Lower lobe of right lung (tissue), 2 donors: ENCODE measurements at places on chromosomes 13 and 19. TPM values are rescaled to one million over a fixed set of nuclear protein-coding genes. Genes with fewer than 3 reads are reported as not detected.
A peak's percentile ranks its signal among the peaks of the same experiment; 100 is the strongest.

GRCh38 chr13:36520111-36520510, 87.8 kb downstream of the CCNA1 start:
- H3K27ac ChIP-seq, result no peak overlapping the region
- DNase-seq, result no peak
- no peaks in the 10 kb centered on the region for H3K36me3 ChIP-seq
- H3K4me3 ChIP-seq, result no peak overlapping the region
- H3K27me3 ChIP-seq, result no peaks in the 10 kb centered on the region

Gene TUBB4A
- total RNA-seq, result 1.2 TPM

GRCh38 chr13:37811441-37811840, 58.1 kb downstream of the TRPC4 start:
- no peak overlapping the region for H3K4me3 ChIP-seq
- no peak overlapping the region for H3K27ac ChIP-seq
- H3K36me3 ChIP-seq, result no peaks in the 10 kb centered on the region
- no peaks in the 10 kb centered on the region for H3K27me3 ChIP-seq
- no peak for DNase-seq
- no peaks in the 10 kb centered on the region for H3K4me1 ChIP-seq

Gene OR1M1
- not detected for total RNA-seq

- no peak overlapping the region for H3K27ac ChIP-seq
- H3K36me3 ChIP-seq, result no peaks in the 10 kb centered on the region
- no peaks in the 10 kb centered on the region for H3K27me3 ChIP-seq
- peaks cover 5% of the 10 kb centered on the region for H3K4me1 ChIP-seq
- DNase-seq, result no peak
Measured at GRCh38 chr19:35471946-35472345, 18.3 kb downstream of the KRTDAP start.

DNA sequence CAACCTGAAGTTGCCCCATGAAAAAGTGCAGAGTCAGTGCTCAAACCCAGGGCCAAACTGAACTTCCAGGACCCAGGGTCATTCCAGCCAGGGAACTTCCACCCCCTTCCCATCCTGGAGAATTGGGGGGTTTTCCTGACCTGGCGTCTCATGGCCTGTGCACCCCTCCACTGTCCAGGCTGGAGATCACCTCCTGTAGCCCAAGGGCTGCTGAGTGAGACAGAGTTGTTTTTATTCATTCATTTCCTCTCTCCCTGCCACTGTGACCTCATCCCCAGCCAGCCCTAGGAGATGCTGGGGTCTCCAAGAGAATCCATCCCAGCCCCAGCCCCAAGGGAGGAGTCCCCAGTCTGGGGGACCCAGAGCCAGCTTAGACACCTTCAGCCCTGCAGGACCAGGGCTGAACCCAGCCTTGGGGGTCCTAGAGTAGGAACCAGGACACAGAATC, 4.2 kb downstream of the FCHO1 start:
- H3K27me3 ChIP-seq, result no peaks in the 10 kb centered on the region
- no peaks in the 10 kb centered on the region for H3K4me1 ChIP-seq
- DNase-seq, result no peak
- no peak overlapping the region for H3K27ac ChIP-seq
- H3K36me3 ChIP-seq, result no peaks in the 10 kb centered on the region

Gene APOE
- total RNA-seq, result 447 TPM

GRCh38 chr19:19145684-19146608, 7.7 kb upstream of the TMEM161A start:
- no peaks in the 10 kb centered on the region for H3K27me3 ChIP-seq
- H3K4me1 ChIP-seq, result no peaks in the 10 kb centered on the region
- peak; percentile 86 for DNase-seq
- H3K27ac ChIP-seq, result no peak overlapping the region

- no peaks in the 10 kb centered on the region for H3K27me3 ChIP-seq
- peaks cover 38% of the 10 kb centered on the region for H3K4me1 ChIP-seq
- DNase-seq, result no peak
- no peaks in the 10 kb centered on the region for H3K36me3 ChIP-seq
- no peak overlapping the region for H3K27ac ChIP-seq
Measured at GRCh38 chr13:97121894-97122293, 100.2 kb upstream of the MBNL2 start.

DNA sequence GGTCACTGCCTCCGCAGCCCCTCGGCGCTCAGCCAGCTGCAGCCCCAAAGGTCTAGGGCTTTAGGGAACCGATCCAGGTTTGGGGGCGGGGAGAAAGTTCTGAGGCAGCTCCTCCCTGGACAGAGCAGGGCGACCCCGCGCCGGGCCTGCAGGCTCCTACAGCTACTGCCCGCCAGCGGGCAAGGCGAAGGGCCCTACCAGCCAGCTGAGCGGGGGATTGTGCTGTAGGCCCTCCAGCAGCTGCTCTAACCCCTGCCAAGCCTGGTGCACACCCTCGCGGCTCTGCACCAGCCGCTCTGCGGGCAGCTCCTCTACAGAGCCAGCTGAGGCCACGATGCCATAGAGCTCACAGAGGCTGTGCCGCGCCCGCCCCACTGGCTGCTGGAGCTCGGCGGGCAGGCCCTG, 14.0 kb downstream of the PLIN4 start:
- peaks cover 46% of the 10 kb centered on the region for H3K36me3 ChIP-seq
- DNase-seq, result no peak
- no peaks in the 10 kb centered on the region for H3K27me3 ChIP-seq
- H3K27ac ChIP-seq, result no peak overlapping the region

DNA sequence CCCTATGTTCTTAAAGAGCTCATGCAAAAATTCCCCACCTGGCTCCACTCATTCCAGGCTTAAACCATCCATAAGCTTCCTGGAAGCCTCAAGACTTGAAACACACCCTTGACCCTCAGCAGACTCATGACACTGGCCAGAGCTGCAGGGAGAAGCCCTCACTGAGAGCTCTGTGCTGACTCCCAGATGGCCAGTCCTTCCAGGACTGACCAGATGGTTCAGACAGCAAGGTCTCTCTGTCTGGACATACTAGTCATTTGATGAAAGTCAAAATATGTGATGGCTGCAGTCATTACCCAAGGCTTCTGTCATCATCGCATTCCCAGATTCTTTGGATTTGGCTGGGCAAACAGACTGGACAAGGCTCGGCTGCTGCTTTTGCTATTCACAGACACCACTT, 397.4 kb downstream of the FOXO1 start:
- H3K36me3 ChIP-seq, result no peaks in the 10 kb centered on the region
- DNase-seq, result no peak
- no peak overlapping the region for H3K4me3 ChIP-seq
- H3K27me3 ChIP-seq, result no peaks in the 10 kb centered on the region

GRCh38 chr13:51997641-51998330, 13.5 kb downstream of the ATP7B start:
- peaks cover 21% of the 10 kb centered on the region for H3K4me1 ChIP-seq
- no peaks in the 10 kb centered on the region for H3K27me3 ChIP-seq
- H3K27ac ChIP-seq, result no peak overlapping the region
- no peak overlapping the region for H3K4me3 ChIP-seq
- no peaks in the 10 kb centered on the region for H3K36me3 ChIP-seq

Gene TJP3
- 34.4 TPM for total RNA-seq

DNA sequence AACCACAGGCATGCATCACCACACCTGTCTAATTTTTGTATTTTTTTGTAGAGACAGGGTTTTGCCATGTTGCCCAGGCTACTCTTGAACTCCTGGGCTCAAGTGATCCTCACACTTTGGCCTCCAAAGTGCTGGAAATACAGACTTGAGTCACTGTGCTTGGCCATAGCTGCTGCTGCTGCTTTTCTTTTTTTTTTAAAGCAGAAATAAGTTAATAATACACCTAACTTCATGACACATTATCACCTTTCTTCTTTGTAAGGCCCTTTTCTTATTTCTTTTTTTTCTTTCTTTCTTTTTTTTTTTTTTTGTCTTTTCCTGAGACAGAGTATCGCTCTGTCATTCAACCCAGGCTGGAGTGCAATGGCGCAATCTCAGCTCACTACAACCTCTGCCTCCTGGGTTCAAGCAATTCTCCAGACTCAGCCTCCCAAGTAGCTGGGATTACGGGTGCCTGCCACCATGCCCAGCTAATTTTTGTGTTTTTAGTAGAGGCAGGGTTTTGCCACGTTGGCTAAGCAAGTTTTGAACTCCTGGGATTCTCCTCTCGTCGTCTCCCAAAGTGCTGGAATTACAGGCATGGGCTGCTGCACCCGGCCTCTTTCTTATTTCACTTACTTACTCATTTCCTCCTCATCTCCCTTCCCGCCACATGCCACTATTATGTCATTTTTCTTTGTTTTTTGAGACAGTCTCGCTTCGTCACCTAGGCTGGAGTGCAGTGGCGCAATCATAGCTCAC, 8.7 kb downstream of the SHKBP1 start:
- H3K4me3 ChIP-seq, result no peak overlapping the region
- no peaks in the 10 kb centered on the region for H3K27me3 ChIP-seq
- H3K27ac ChIP-seq, result no peak overlapping the region
- H3K4me1 ChIP-seq, result no peaks in the 10 kb centered on the region
- H3K36me3 ChIP-seq, result peaks cover 82% of the 10 kb centered on the region

- H3K27me3 ChIP-seq, result no peaks in the 10 kb centered on the region
- DNase-seq, result no peak
- no peak overlapping the region for H3K27ac ChIP-seq
- peaks cover 86% of the 10 kb centered on the region for H3K36me3 ChIP-seq
- no peaks in the 10 kb centered on the region for H3K4me1 ChIP-seq
Measured at GRCh38 chr13:113182046-113182445, 23.6 kb downstream of the PROZ start.

- DNase-seq, result peak; percentile 92
- H3K4me1 ChIP-seq, result peaks cover 57% of the 10 kb centered on the region
- H3K36me3 ChIP-seq, result no peaks in the 10 kb centered on the region
- peak overlapping the region; percentile 93 for H3K27ac ChIP-seq
Measured at GRCh38 chr19:2540646-2541454, 64.9 kb downstream of the GADD45B start.

DNA sequence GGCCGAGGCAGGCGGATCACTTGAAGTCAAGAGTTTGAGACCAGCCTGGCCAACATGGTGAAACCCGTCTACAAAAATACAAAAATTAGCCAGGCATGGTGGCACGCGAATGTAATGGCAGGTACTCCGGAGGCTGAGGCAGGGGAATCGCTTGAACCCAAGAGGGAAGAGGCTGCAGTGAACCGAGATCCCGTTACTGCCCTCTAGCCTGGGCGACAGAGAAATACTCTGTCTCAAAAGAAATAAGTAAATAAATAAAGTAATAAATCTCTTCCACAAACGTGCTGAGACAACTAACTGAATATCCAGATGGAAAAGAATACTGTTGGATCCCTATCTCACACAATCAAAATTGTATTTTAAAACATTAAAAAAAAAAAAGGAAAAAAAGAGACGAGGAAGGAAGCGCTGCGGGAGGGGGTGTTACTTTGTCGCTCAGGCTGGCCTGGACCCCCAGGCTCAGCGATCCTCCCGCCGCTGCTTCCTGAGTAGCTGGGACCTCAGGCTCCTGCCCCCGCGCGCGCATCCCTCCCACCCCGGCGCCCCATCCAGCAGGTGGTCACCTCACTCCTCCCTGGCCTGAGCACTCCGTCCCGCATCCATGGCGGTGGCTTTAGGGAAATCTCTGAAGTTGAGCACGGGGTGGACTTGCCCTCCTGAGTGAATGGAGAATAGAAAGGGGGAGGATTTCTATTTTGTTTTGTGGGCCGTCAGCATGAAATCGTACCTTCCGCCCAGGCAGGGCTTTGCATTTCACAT, 628 bp upstream of the ZNF813 start:
- no peaks in the 10 kb centered on the region for H3K27me3 ChIP-seq
- H3K27ac ChIP-seq, result peak overlapping the region; percentile 79
- H3K4me3 ChIP-seq, result peak overlapping the region; percentile 62
- peaks cover 7% of the 10 kb centered on the region for H3K4me1 ChIP-seq
- peak; percentile 54 for DNase-seq
- H3K36me3 ChIP-seq, result no peaks in the 10 kb centered on the region

Gene PABPC3
- total RNA-seq, result 0.18 TPM

DNA sequence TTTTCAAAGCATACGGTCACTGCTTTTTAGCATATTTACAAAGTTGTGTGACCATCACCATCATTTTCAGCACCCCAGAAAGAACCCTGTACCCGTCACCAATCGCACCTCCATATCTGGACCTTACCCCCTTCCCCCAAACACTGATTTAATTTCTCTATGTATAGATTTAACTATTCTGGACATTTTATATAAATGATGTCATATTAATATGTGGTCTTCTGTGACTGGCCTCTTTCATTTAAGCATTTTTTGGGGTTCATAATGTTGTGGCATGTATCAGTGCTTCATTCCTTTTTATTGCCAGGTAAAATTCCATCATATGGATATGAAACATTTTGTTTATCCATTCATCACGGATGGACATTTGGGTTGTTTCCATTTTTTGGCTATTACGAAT, 74.0 kb downstream of the TBC1D4 start:
- no peak overlapping the region for H3K27ac ChIP-seq
- no peaks in the 10 kb centered on the region for H3K4me1 ChIP-seq
- H3K27me3 ChIP-seq, result no peaks in the 10 kb centered on the region
- no peaks in the 10 kb centered on the region for H3K36me3 ChIP-seq
- no peak for DNase-seq

DNA sequence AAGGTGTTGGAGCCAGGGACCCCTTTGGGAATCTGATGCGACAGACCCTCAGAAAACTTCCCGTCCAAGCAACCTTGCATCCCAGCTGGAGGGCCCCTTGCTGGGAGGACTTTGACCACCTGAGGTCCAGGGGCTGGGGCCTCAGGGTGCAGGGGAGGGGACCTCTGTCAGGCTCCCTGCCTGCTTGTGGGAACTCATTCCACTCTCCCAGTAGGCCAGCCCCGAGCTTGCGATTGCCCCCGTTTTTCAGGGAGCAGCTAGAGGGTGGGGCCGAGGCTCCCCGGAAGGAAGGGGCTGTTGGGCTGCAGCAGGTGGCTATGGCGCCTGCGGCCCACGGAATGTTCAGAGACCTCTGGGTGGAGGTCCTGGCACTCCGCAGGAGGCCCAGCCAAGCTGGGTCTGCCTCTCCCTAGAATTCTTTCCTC, 2.8 kb downstream of the GNA11 start:
- no peaks in the 10 kb centered on the region for H3K36me3 ChIP-seq
- H3K4me3 ChIP-seq, result peak overlapping the region; percentile 94
- H3K27ac ChIP-seq, result peak overlapping the region; percentile 87
- no peaks in the 10 kb centered on the region for H3K27me3 ChIP-seq
- no peak for DNase-seq
- peaks cover 71% of the 10 kb centered on the region for H3K4me1 ChIP-seq

- H3K27ac ChIP-seq, result no peak overlapping the region
- no peaks in the 10 kb centered on the region for H3K27me3 ChIP-seq
- H3K4me1 ChIP-seq, result peaks cover 6% of the 10 kb centered on the region
Measured at GRCh38 chr19:46544651-46545050, 49.0 kb upstream of the PNMA8B start.
